A549 treated with Mapracorat at 1 μM for 4 hours (cell line): ENCODE measurements at places on chromosomes 13 and 19. TPM values are rescaled to one million over a fixed set of nuclear protein-coding genes. Genes with fewer than 3 reads are reported as not detected.

Gene METTL21C
- not detected in 5 replicates for total RNA-seq

Gene RUBCNL
- 0.06 to 0.22 TPM (median 0.14 TPM) in 5 replicates for total RNA-seq

Gene CTXN1
- total RNA-seq: 8.9 to 22.8 TPM (median 20.7 TPM) in 5 replicates

Gene HIF3A
- 0.05 to 0.12 TPM in 2 of 5 replicates, not detected in the others for total RNA-seq

Gene CYP2A6
- not detected in 5 replicates for total RNA-seq

Gene OR4F17
- not detected in 5 replicates for total RNA-seq

Gene EDDM13
- not detected in 5 replicates for total RNA-seq
